Erythroblast (primary cell): ENCODE measurements at places on chromosomes 16 and 17.

GRCh38 chr17:77212081-77212832, 71.5 kb downstream of the SEC14L1 start:
- DNase-seq: no peak

DNA sequence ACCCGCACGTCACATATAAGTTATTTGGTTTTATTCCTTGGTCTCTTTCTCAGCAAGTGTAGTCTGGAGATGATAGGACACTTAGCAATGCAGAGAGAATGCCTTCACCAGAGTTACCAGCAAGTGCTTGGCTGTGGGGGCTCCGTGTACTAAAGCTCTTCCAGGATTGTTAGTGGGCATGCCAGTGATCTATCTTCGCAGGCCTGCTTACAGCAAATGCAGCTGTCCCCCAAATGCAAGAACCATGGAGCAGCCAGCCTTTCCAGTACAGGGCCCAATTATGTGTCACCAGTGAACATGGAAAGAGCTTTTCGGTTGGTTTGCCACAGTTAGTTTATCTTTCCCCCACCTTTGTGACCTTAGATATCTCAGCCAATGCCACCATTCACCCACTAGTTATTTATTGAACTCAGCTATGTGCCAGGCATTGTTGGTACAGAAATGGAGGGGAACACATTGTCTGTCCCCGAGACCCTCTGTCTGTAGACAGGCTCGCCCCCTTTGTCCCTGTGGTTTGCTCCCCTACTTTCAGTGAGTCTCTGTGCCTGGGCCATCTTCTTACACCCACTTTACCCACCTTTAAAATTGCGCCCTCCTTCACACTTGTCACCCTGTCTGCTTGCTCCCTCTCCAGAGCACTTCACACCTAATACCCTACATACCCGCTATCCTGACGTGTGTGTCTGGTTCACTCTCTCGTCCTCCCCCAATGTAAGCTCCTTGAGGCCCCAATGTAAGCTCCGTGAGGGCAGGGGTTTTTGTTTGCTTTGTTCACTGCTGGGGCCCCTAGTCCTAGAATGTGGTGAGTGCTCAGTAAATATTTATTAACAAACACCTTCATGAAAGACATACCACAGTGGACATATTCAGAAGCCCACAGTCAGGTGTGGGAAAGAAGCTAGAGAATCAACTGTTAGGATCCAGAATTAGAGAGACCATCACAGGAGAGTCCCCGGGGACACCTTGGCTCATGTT, 13.3 kb downstream of the USP10 start:
- DNase-seq: no peak

- no peak for DNase-seq
Observed at GRCh38 chr17:40922239-40922638, 15.2 kb downstream of the KRT23 start.

- DNase-seq: no peak
Observed at GRCh38 chr16:62676306-62676705, 640.1 kb upstream of the CDH8 start.

DNA sequence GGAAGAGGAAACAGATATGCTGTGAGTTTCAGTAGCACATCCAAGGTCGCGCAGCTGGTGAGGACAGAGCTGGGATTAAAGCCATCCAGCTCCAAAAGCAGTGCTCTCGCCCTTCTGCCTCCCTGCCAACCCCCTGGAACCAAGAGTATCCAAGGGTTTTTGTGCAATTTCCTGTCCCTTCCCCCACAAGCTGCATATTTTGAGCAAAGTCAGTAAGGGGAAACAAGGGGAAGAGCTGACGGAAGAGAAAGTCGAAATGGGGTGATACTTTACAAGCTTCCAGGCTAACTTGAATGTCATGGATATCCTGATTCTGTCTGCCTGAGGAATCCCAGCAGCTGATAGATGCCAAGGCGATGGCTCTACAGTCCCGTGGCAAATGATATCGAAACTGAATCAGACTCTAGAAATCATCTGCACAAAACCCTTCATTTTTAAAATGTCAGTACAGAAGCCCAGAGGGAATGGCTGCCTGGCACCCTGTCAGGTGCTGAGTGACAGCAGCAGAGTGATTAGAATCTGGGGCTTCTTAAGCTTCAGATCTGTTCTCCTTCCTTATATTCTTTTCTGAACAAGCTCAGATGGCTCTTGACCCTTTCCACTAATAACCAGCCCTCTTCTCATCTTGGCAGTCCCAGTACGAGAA, 42.9 kb upstream of the TEKT3 start:
- no peak for DNase-seq

DNA sequence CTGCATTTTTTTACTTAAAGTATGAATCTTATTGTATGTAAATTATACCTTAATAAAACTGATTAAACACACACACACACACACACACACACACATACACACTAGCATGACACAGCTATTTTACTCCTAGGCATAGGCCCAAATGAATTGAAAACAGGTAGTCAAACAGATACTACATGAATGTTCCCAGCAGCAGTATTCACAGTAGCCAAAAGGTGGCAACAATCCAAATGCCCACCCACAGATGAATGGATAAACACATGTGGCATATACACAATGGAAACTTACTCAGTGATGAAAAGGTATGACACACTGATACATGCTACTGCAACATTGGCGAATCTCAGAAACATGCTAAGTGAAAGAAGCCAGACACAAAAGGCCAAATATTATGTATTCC, 223.5 kb downstream of the CYB561 start:
- no peak for DNase-seq

DNA sequence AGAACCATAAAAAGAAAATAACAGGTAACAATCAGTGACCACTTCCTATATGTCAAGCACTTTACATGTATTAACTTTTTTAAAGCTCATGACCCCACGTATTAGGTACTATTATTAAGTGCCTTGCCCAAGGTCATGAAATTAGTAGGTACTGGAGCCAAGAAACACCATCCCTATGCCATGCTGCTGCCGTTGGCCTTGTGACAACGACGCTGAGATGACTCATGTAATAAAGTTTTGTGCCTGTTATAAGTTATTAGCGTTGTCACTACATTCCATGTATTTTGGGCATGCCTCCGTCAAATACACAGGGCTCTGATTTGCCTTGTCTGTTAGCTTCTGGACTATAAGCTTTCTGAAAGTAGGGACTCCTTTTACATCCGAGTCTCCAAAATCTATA, 1.4 kb downstream of the BBS2 start:
- no peak for DNase-seq

GRCh38 chr16:47858333-47858982, 297.3 kb downstream of the ABCC12 start:
- no peak for DNase-seq

- no peak for DNase-seq
Observed at GRCh38 chr17:63693411-63694113, 6.4 kb downstream of the LIMD2 start.

- no peak for DNase-seq
Observed at GRCh38 chr16:12964461-12964860, 63.1 kb downstream of the SHISA9 start.

DNA sequence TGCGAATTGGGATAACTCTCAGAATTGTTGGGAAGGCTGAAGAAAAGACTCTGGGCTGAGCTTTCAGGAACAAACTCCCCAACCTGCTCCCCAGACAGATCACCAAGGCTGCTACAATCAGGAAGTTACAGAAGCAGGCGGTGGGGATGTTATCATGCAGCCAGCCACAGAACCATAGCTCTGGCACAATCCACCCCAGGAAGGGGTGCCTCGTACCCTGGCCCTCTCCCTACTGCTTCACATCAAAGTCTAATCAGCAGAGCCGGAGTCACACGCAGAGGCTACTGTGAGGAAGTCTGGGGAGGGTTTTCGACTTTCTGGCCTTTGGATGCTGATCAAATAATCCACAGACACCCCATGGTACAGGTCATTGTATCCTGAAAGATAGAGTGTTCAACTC, 86.8 kb downstream of the NTN1 start:
- no peak for DNase-seq

- no peak for DNase-seq
Observed at GRCh38 chr16:53166099-53166498, 111.3 kb downstream of the CHD9 start.

DNA sequence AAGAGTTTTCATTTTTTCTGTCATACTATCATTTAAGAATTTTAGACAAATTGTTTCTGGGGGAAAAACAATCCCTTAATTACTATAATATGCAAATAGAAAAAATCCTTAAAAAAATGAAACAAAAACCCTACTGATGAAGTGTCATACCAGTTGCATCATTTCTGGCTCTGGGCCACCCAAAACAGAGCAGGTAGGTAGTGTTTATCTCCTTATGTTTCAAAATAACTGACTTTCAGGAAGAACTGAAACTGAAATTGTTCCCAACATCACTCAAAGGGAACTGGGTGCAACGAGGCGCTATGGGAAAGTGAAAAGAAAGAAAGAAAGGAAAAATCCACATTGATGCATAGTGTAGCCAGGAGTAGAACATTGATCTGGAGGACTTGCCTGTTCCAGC, 653.1 kb upstream of the SOX9 start:
- DNase-seq: no peak

DNA sequence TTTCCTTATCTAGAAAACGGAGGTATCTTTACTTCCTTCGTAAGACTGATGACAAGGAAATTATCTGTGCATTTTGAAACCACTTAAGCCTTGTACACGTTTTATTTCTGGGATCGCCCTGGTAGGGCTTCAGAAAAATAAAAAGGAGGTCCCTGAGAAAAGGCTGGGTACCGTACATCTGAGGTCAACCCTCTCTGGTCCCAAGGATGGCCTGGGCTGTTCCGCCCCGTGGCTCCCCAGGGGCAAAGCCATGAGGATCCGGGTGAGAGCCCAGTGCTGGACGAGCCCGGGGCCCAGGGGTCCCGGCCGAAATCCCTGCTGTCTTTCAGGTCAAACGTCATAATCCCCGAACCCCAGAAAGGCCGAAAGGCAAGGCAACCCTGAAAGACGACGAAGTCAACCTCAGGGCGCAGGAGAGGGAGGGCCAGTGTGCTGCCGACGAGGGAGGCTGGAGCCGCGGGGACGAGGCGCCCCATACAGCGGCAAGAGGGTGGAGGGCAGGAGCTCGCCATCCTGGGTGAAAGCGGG, 656 bp upstream of the FUS start:
- DNase-seq: no peak

DNA sequence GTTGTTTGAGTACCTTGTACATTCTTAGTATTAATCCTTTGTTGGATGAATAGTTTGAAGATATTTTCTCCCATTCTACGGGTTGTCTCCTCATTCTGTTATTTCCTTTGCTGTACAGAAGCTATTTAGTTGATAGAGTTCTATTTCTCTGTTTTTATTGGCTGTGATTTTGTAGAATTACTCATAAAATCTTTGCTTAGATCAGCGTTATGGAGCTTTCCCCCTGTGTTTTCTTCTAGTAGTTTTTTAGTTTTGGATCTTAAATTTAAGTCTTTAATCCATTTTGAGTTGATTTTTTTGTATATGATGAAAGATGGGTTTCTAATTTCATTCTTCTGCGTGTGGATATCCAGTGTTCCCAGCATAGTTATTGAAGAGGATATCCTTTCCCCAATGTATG, 45.4 kb downstream of the NFATC3 start:
- DNase-seq: no peak

DNA sequence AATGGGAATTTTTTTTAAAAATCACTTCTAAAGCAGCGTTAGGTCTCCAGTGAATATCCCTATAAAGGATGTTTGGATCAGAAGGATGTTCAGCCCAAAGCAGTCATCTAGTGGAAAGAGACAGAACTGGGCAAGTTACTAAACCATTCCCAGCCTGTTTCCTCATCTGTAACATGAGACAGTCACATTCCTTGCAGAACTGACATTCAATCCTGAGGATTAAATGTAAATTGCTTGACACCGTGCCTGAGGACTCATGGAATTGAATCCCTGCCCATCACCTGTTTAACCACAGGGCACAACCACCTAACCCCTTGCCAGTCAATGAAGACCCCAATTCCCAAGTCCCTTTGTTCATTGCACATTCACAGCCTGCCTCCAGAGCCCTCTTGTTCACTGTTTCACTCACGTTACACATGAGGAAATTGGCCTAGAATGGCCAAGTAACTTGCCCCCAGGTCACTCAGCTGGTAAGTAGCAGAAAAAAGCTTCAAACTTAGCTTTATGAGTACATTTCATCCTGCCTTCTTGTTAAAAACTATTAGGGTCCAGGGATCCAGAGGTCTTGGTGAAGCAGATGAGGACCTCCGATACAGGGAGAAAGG, 1.4 kb downstream of the CMTM2 start:
- no peak for DNase-seq

- peak; percentile 63 for DNase-seq
Observed at GRCh38 chr16:84925092-84925772, 86.1 kb downstream of the ZDHHC7 start.

DNA sequence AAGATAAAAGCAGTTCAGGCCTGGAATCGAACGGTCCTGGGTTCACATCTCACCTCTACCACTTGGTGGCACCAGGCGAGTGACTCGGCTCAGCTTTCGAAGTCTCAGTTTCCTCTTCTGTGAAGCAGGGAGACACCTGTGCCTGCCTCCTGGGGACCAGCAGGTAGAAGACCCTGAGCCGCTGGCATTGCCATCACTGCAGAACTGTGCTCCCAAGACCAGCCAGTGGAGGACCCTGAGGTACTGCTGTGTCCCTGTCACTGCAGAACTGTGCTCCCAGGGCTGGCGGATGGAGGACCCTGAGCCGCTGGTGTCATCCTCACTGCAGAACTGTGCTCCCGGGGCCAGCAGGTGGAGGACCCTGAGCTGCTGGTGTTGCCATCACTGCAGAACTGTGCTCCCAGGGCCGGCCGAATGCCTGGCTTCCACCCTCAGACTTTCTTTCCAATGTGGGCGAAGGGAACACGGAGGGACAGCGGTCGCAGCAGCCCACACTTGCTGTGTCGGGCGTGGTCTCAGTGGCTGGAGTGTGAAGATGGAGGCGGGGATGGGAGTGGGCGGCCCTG, 8.7 kb upstream of the SLC7A5 start:
- DNase-seq: no peak

DNA sequence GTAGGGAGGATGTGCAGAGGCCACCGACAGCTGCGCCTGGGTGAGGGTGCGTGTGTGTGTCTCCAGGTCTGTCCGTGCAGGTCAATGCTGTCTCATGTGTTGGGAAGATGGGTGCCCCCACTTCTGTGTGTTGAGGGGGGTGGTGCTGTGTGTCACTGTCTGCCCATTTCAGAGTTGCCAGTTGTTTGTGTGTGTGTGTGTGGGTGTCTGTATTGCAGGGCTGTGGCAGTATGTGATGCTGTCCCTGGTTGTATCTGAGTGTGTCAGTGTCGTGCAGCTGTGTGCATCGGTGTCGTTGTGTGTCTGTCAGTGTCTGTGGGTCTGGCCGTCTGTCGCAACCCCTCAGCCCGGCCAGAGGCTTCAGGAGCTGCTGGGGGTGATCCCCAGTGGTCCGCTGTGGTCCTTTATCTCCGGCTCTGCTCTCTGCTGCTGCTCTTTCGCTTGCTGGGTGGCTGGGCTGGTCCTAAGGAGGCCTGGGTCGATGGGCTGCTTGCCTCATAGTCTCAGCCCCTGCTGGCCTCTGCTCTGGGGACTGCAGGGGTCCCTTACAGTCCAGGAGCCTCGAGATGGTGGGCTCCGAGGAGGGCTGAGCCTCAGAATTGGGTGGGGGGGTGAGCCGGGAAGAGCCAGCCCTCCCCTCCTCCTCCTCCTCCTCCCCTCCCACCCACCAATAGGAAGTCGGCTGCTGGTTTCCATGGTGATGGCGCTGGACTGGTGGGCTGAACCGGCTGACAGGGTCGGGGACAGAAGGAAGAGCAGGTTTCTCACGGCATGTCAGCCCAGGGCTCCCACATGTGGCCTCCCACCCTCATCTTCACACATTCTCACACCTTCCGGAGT, at the start of gene TSPOAP1:
Gene TSPOAP1, minus strand, starts transcription at position 601 of the 840 bp plus-strand sequence. CDS start 875 bp downstream, outside the sequence.
- peak; percentile 84 for DNase-seq
